ENCODE measurements at places on chromosomes 5 and 9. TPM values are rescaled to one million over a fixed set of nuclear protein-coding genes. Genes with fewer than 3 reads are reported as not detected.

- DNase-seq = no peak
- no peaks in the 10 kb centered on the region for H3K27me3 ChIP-seq
- H3K4me3 ChIP-seq = no peak overlapping the region
- no peak overlapping the region for H3K27ac ChIP-seq
- no peaks in the 10 kb centered on the region for H3K36me3 ChIP-seq
Measured at GRCh38 chr9:30299126-30299780, 2085.2 kb upstream of the ACO1 start.

GRCh38 chr5:63803165-63803564 is 159.1 kb downstream of the HTR1A start:
- H3K27me3 ChIP-seq = no peaks in the 10 kb centered on the region
- DNase-seq = no peak
- no peaks in the 10 kb centered on the region for H3K36me3 ChIP-seq
- H3K4me1 ChIP-seq = no peaks in the 10 kb centered on the region

- H3K4me3 ChIP-seq = no peak overlapping the region
- no peaks in the 10 kb centered on the region for H3K4me1 ChIP-seq
- H3K27ac ChIP-seq = no peak overlapping the region
- no peak for DNase-seq
- no peaks in the 10 kb centered on the region for H3K27me3 ChIP-seq
Measured at GRCh38 chr5:81696418-81697397, 54.2 kb downstream of the SSBP2 start.

- H3K4me3 ChIP-seq = no peak overlapping the region
- peaks cover 18% of the 10 kb centered on the region for H3K4me1 ChIP-seq
- H3K27me3 ChIP-seq = no peaks in the 10 kb centered on the region
- peak; percentile 77 for DNase-seq
Measured at GRCh38 chr9:128341435-128341849, 1.1 kb downstream of the SLC27A4 start.

DNA sequence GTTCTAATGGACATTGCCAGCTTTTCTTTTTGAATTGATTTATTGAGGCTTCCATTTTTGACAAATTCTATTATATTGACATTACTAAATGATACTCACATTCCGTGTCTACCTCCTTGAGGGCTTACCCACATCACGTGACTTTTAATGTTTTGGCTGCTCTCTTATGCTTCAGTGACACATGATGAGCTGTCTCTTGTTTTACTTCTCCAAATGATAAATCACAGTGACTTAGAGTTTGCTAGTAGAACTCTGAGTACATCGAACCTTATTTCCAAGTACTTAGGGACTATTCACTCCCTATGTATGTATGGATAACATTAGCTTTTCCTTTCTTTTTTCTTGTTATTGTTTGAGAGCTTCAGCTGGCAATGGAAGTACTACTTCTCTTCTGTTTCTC is 169.8 kb upstream of the KCNN2 start:
- no peaks in the 10 kb centered on the region for H3K4me1 ChIP-seq
- H3K27ac ChIP-seq = no peak overlapping the region
- no peaks in the 10 kb centered on the region for H3K36me3 ChIP-seq
- H3K4me3 ChIP-seq = no peak overlapping the region
- H3K27me3 ChIP-seq = no peaks in the 10 kb centered on the region
- DNase-seq = no peak

DNA sequence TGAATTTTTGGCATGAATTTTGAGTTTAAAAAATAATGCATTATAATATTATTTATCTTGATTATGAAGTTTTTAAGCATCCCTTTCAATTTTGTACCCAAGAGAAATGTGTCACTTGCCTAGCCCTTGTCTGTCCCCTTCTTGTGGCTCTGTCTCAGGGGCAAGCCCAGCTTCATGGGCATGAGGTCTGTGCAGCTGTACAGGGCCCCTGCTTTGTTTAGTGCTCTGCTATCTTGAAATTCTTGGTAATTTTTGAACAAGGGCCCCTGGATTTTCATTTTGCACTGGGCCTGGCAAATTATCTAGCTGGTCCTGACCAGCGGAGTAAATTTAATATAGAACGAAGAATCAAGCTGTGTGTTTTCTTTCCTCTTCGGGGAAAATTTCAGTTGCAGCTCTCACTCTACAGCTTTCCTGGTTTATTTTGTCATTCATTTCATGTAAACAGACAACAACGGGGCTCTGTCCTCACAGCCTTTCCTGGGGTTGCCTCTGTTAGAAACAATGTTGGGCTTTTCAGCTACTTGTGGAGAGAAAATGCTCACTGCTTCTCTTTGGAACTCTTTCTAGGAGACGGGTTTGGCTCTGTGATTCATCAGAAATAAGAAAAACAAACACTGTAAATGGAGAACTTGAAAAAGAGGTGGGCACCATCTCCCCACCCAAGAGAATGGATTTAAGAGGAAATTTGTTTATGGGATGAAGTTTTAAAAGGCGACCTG is 41.1 kb downstream of the LIX1 start:
- H3K4me3 ChIP-seq = no peak overlapping the region
- H3K27me3 ChIP-seq = no peaks in the 10 kb centered on the region
- H3K4me1 ChIP-seq = peaks cover 38% of the 10 kb centered on the region
- no peaks in the 10 kb centered on the region for H3K36me3 ChIP-seq
- DNase-seq = no peak

- no peak for DNase-seq
- H3K36me3 ChIP-seq = no peaks in the 10 kb centered on the region
- no peaks in the 10 kb centered on the region for H3K4me1 ChIP-seq
- H3K4me3 ChIP-seq = no peak overlapping the region
- H3K27me3 ChIP-seq = no peaks in the 10 kb centered on the region
Measured at GRCh38 chr9:28925157-28925556, 1351.9 kb upstream of the C9orf72 start.

- H3K4me1 ChIP-seq = no peaks in the 10 kb centered on the region
- peaks cover 39% of the 10 kb centered on the region for H3K36me3 ChIP-seq
- H3K27ac ChIP-seq = no peak overlapping the region
- DNase-seq = no peak
Measured at GRCh38 chr9:133043449-133044035, 12.7 kb downstream of the GTF3C5 start.

- DNase-seq = no peak
- no peak overlapping the region for H3K4me3 ChIP-seq
- H3K27ac ChIP-seq = no peak overlapping the region
Measured at GRCh38 chr9:90943341-90943740, 141.7 kb downstream of the SYK start.

- peak overlapping the region; percentile 84 for H3K27ac ChIP-seq
- no peak for DNase-seq
- H3K4me1 ChIP-seq = peaks cover 56% of the 10 kb centered on the region
- no peaks in the 10 kb centered on the region for H3K27me3 ChIP-seq
Measured at GRCh38 chr9:93134740-93135444, 841 bp upstream of the NINJ1 start.

DNA sequence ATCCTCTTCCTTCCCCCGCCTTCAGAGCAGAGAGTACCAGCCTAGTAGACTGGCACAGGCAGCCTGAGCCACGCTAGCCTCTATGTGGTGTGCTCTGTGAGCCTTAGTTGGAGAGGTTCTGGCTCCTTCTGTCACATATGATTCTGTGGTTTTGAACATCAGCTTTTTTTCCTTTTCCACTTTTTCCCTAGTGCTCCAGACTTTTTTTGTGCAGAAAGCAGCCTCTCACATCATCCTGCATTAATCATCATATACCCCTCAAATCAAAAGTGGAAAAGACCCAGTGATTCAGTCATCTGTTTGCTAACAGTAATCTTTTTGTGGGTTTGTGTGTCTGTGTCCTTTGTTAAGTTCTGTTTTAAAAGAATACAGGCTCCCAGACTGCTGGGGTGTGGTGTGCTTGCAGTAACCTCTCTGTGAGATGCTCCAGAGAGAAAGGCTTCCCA is 663.9 kb upstream of the RGMB start:
- H3K27me3 ChIP-seq = no peaks in the 10 kb centered on the region
- no peaks in the 10 kb centered on the region for H3K36me3 ChIP-seq
- H3K4me1 ChIP-seq = no peaks in the 10 kb centered on the region

DNA sequence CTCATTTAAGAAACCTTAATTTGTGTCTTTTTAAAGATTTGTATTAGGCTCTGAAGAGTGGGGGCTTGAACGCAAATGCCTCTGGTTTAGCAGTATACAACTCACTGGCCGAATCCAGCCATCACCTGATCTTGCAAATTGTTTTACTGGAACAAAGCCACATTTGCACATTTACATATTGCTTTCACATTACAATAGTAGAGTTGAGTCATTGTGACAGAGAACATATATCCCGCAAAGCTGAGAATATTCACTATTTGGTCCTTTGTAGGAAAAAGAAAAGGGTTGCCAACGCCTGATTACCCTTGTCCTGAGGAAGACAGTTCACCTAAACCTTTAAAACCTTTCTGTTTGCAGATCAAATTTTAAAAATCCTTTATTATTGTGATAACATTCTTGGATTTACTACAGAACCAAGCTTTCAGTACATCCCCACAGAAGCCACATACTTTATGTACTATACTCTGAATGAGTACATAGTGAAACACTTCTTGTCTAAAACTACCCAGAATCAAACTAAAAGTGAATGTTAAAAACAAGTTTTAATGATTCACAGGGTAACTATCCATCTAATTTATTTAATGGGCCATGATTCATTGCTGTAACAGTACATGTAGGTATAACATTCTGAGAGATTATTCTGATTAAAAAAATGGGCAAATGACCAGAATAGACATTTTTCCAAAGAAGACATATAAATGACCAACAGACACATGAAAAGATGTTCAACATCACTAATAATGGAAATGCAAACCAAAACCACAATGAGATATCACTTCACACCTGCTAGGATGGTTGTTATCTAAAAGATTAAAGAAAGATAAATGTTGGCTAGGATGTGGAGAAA is 161.0 kb downstream of the SLC25A46 start:
- H3K36me3 ChIP-seq = no peaks in the 10 kb centered on the region
- no peak overlapping the region for H3K27ac ChIP-seq
- no peak for DNase-seq
- no peaks in the 10 kb centered on the region for H3K27me3 ChIP-seq
- H3K4me1 ChIP-seq = no peaks in the 10 kb centered on the region

DNA sequence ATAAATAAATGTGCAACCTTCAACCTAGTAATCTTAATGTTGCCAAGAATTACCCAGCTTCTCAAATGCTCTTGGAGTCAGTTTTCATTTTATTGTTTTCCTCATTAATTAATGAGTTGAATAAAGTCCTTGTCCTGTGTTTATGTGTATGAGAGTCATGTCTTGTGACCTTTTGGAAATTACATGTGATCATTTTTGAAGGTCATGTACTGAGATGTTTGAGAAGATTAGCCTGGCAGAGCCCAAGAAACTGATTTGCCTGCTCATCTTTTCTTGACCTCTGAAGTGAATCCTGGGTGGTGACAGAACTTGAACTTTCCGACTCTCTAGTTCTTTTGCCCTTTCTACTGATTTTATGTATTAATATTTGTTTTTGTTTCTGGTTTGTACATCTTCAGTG is 15.4 kb downstream of the ANKRA2 start:
- peaks cover 2% of the 10 kb centered on the region for H3K4me1 ChIP-seq
- peaks cover 26% of the 10 kb centered on the region for H3K36me3 ChIP-seq
- no peak overlapping the region for H3K27ac ChIP-seq
- no peak overlapping the region for H3K4me3 ChIP-seq

- H3K36me3 ChIP-seq = no peaks in the 10 kb centered on the region
- no peak for DNase-seq
- no peak overlapping the region for H3K4me3 ChIP-seq
- H3K27ac ChIP-seq = no peak overlapping the region
- H3K27me3 ChIP-seq = peaks cover 6% of the 10 kb centered on the region
Measured at GRCh38 chr5:1438871-1439270, 6.4 kb downstream of the SLC6A3 start.

- H3K4me1 ChIP-seq = peaks cover 45% of the 10 kb centered on the region
- H3K4me3 ChIP-seq = no peak overlapping the region
- no peak for DNase-seq
- no peaks in the 10 kb centered on the region for H3K27me3 ChIP-seq
- H3K36me3 ChIP-seq = no peaks in the 10 kb centered on the region
Measured at GRCh38 chr9:124293718-124294506, 36.2 kb downstream of the NEK6 start.

DNA sequence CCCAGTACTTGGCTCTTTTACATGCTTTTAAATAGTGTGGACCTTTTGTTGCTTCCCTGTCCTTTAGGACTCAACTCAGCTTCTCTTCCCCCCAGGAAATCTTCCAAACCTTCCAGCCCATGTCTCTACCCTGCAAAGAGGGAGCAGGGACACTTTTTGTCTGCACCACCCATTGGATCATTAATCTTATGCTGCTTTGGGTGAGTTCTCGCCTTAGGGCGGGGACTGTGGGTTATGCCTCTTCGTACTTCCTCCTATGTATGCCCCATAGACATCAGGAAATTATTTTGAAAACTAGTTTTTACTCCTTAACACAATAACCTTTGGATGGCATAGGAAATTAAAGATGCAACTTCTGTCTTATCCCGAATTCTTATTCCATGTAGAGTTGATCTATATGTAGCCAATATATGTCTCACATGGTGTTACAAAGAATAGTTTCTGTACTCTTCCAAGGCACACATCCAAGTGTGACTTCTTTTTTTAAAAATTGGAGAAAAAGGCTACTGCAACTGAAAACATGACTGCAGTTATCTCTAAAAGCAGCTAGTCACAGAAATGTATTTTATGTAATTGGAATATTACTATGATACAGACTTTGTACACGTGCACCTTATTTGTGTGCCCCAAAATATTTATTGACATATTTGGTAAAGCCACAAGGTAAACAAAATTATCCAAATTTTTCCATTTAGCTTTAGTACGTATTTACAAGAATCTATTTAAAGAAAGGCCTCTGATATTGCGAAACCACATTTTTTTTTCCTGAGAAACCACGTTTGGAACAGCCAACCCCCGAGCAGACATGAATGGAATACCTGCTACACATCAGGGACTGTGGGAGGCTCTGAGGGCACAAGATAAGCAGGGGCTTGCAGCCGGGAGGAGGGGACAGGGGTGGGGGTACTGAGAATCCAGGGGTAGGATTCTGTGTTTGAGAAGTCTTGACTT is 133.6 kb downstream of the WDR41 start:
- no peaks in the 10 kb centered on the region for H3K4me1 ChIP-seq
- H3K27me3 ChIP-seq = no peaks in the 10 kb centered on the region
- no peak for DNase-seq

GRCh38 chr5:4023753-4024335 is 428.2 kb downstream of the IRX1 start:
- DNase-seq = no peak
- no peaks in the 10 kb centered on the region for H3K4me1 ChIP-seq
- no peak overlapping the region for H3K4me3 ChIP-seq
- no peaks in the 10 kb centered on the region for H3K36me3 ChIP-seq
- no peaks in the 10 kb centered on the region for H3K27me3 ChIP-seq

GRCh38 chr9:81652058-81652687 is 37.2 kb downstream of the TLE1 start:
- DNase-seq = no peak
- H3K27ac ChIP-seq = no peak overlapping the region
- no peaks in the 10 kb centered on the region for H3K27me3 ChIP-seq
- H3K4me1 ChIP-seq = peaks cover 15% of the 10 kb centered on the region

Gene PCDHA13
- 1.8 TPM for total RNA-seq

Gene ALG2
- total RNA-seq = 63.9 TPM

Gene IL3
- total RNA-seq = not detected

Gene WNT8A
- total RNA-seq = not detected

Gene RICTOR
- total RNA-seq = 47.8 TPM

Gene PTGES2
- total RNA-seq = 80.0 TPM

All from thyroid gland (tissue), 4 donors.